COLO829 (cell line): ENCODE measurements at places on chromosomes 6 and 20.

- DNase-seq, result no peak
Measured at GRCh38 chr6:13877051-13877450, 47.7 kb upstream of the RNF182 start.

- DNase-seq, result no peak
Measured at GRCh38 chr6:63649847-63650265, 14.3 kb downstream of the PHF3 start.

DNA sequence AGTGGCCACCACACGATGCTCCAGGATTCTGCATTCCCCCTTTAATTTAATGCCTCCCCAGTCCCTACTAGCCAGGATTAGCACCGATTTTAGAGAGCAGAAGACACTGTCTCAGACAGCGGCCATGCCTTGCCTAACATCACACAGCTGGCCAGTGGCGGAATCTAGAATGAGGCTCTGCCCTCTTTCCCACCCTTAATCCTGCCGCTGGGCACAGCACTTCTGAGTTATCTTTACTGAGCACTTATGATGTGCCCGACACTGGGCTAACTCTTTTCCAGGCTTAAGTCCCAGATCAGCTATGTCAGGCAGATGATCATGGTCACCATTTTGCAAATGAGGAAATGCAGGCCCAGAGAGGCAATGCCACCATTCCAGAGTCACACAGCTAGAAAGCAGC is 5.6 kb upstream of the BPIFA2 start:
- DNase-seq, result no peak

GRCh38 chr20:52724541-52724940 is 247.6 kb upstream of the TSHZ2 start:
- DNase-seq, result no peak

DNA sequence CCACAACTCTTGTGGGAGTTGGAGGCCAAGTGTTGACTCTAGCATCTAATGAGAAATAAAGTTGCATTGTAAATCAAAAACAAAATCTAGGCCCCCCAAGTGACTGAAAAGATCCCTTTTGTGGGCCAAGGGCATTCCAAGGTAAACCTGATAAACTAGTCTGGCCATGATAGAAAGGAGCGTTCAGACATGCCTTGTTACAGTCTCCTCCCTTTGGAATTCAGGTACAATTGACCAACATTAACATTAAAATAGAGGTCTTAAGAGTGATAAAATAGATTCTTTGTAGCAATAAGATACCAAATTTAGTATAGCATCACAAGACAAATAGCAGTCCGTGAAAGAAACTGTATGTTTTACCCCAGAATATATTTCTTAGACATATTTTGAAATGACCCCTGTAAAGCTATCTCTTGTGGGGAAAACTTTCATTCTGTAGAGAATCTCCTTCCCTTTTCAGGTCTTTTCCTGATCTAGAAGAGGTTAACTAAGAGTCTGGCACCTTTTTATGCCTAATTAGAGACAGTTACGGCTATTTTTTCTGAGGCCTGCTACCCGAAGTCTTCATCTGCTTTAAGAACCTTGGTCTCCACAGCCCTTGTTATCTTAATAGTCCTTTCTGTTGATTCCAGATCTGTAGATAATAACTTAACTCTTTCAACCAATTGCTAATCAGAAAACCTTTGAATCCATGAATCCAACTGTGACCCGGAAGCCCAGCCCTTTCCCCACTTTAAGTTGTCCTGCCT is 495.4 kb upstream of the MMS22L start:
- DNase-seq, result no peak

DNA sequence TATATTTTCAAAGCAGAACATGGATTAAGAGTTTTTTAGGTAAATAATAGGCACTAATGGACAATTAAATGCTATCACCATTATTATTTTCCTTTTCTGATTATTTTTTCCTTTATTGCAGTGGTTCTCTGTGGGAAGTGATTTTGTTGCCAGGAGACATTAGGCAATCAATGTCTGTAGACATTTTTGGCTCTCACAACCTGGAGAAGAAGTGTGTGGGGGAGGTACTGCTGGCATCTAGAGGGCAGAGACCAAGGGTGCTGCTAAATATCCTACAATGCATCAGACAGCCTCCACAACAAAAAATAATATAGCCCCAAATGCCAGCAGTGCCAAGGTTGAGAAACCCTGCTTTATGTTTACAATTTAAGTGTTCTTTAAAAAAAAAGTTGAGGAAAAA is 8.3 kb downstream of the IFNGR1 start:
- DNase-seq, result no peak

- DNase-seq, result no peak
Measured at GRCh38 chr6:125104425-125104824, 49.1 kb upstream of the TPD52L1 start.

GRCh38 chr20:23631981-23632710 is 5.6 kb downstream of the CST3 start:
- no peak for DNase-seq
